Foreskin keratinocyte (primary cell): ENCODE measurements at places on chromosomes 2 and 18. TPM values are rescaled to one million over a fixed set of nuclear protein-coding genes. Genes with fewer than 3 reads are reported as not detected.
A peak's percentile ranks its signal among the peaks of the same experiment; 100 is the strongest.

- no peak for DNase-seq
Measured at GRCh38 chr2:112242384-112242783, 12.5 kb downstream of the ZC3H8 start.

TMEM198 gene
- total RNA-seq, result 1.0 and 1.2 TPM in 2 replicates

- DNase-seq, result peak; percentile 23
Measured at GRCh38 chr2:95359031-95359430, 43.5 kb upstream of the FAHD2A start.

GRCh38 chr2:34961822-34962221 is 1362.7 kb upstream of the FAM98A start:
- DNase-seq, result no peak

DNA sequence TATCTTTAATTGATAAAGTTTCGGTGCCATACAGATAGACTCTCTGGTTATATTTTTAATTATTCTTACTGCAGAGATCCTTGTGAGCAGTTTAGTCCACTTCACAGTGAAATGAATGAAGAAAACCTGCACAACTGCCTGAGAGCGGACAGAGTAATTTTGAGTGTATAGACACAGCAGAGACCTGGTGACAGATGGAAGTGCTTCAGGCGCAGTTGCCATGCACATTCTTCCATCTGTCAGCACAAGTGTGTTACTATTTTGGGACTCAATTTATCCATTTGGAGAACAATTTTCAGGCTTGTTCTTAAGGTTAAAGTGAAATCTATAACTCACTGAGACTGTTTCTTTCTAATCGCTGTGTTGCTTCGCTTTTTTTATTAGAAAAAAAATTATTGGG is 147.8 kb upstream of the SPHKAP start:
- no peak for DNase-seq

DNA sequence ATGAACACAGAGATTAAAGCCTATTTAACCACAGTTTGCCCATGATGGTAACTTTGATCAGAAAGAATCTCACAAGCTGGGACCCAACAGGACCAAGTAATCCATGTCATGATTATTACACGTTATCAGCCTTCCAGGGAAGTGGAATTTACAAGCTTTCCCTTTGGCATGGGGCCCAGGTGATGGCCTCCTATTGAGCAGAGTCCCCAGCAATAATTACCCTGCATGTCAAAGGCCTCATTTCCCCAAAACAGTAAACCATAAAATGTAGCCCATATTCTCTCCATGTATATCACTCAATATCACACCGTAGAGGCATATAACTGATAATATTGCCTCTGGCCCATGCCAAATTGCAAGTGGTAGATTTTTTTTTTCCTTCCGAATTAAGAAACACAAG is 38.9 kb downstream of the PRKRA start:
- no peak for DNase-seq

- DNase-seq, result no peak
Measured at GRCh38 chr18:79942211-79942610, 9.2 kb downstream of the SLC66A2 start.

DNA sequence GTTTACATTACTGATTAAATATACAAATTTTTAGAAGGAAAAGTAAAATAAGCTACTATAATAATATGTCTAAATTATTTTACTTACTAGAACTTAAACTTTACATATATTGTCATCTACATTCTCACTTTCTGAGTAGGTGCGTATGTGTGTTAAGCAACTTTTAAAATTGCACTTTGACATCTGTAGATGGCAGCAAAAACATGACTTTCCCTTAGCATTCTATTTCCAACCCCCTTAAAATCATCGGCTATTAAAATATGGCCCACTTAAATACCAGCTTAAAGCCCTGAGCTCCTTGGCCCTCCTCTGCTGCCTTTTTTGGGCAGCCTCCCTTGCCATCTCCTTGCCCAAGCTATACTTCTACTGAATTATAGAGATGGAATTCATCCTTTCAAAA is 78.0 kb downstream of the UPP2 start:
- no peak for DNase-seq

- no peak for DNase-seq
Measured at GRCh38 chr2:217222309-217222910, 362.5 kb upstream of the TNP1 start.

GRCh38 chr2:84958135-84959059 is 12.6 kb upstream of the KCMF1 start:
- peak; percentile 99 for DNase-seq

- no peak for DNase-seq
Measured at GRCh38 chr2:50492477-50492851, 539.5 kb downstream of the NRXN1 start.

- DNase-seq, result peak; percentile 68
Measured at GRCh38 chr18:67731851-67732250, 215.3 kb upstream of the DSEL start.

- DNase-seq, result no peak
Measured at GRCh38 chr18:55228707-55229106, 269.4 kb upstream of the CCDC68 start.

ALPP gene
- total RNA-seq, result not detected in 2 replicates

DNA sequence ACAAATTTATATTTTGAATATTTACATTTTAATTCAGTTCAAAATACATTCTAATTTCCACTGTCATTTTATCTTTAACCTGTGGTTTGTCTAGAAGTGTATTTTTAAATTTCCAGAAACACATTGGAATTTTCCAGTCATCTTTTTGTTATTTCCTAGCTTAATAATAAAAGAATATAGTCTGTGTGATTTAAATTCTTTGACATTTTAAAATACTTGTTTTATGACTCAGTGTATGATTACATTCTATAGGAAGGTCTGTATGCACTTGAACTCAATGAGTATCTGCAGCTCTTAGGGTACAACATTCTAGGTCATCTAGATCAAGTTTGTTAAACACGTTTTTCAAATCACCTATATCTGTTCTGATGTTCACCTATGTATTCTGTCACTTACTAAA is 88.3 kb upstream of the MBOAT2 start:
- DNase-seq, result peak; percentile 29

ALLC gene
- total RNA-seq, result not detected in 2 replicates

GRCh38 chr2:217790195-217790594 is 212.6 kb downstream of the TNS1 start:
- no peak for DNase-seq

LOXHD1 gene
- total RNA-seq, result not detected in 2 replicates

DNAJC5G gene
- not detected in 2 replicates for total RNA-seq

DNA sequence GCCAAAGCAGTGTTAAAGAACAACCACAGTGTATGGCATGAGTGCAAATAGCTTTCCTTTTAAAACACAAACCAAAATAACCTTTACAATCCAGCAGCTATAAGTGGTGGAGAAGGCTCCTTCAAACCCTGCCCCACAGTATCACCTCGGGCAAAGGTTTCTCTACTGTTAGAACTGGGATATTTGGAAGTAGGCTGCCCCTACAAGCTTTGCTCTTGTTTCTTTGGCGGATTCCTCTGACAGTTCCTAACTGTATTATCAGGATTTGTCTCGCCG is 214.8 kb downstream of the ZNF521 start:
- DNase-seq, result no peak

AGXT gene
- not detected in 2 replicates for total RNA-seq

PLGLB2 gene
- total RNA-seq, result 0.24 TPM in 1 of 2 replicates, not detected in the other

GRCh38 chr2:231715499-231715837 is 7.1 kb downstream of the PTMA start:
- DNase-seq, result no peak

DNA sequence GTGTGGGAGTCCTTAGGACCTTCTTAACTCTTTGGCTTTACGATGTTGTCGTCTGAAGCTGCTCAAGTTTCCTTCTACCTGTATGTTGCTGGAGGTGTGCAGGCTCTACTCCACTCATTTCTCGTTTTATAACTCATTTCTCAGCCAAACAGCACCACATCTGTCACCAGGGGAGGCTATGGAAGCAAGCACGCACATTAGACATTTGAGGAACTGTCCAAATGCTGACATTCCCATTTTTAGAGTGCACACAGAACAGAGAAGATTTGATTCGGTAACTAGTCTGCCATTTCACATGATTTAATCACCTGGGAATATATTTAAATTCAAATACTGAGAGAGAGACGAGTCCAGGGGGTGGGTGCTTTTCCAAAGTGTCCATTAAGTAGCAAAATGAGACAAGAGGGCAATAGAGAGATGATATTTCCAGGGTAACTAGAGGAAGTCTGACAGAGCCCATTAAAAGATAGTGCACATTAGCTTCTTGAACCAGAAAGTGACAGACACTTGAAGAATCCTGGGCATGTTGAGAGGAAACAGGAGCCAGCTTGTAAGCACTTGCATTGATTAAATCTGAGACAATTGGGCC is 793.3 kb downstream of the TDRD15 start:
- DNase-seq, result no peak

GRCh38 chr2:176133389-176133788 is 3.9 kb downstream of the HOXD8 start:
- DNase-seq, result no peak
